ENCODE measurements at places on chromosomes 1 and 21.

DNA sequence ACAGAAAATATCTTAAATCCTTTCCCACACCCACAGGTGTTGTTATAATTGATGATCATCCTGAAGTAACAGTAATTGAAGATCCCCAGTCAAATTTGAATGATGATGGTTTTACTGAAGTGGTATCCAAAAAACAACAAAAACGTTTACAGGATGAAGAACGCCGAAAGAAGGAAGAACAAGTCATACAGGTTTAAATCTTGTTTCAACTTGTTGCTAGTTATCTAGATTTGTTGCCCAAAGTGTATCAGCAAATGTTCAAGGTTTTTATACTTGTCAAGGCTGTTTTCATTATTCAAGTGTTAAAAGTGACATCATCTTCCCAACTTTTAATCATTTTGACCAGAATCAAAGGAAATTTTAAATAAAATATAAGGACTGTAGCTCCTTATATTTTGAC is 64.7 kb downstream of the PRRC2C start:
- no peak for DNase-seq

GRCh38 chr1:55600242-55600641 is 385.1 kb upstream of the USP24 start:
- no peak for DNase-seq

DNA sequence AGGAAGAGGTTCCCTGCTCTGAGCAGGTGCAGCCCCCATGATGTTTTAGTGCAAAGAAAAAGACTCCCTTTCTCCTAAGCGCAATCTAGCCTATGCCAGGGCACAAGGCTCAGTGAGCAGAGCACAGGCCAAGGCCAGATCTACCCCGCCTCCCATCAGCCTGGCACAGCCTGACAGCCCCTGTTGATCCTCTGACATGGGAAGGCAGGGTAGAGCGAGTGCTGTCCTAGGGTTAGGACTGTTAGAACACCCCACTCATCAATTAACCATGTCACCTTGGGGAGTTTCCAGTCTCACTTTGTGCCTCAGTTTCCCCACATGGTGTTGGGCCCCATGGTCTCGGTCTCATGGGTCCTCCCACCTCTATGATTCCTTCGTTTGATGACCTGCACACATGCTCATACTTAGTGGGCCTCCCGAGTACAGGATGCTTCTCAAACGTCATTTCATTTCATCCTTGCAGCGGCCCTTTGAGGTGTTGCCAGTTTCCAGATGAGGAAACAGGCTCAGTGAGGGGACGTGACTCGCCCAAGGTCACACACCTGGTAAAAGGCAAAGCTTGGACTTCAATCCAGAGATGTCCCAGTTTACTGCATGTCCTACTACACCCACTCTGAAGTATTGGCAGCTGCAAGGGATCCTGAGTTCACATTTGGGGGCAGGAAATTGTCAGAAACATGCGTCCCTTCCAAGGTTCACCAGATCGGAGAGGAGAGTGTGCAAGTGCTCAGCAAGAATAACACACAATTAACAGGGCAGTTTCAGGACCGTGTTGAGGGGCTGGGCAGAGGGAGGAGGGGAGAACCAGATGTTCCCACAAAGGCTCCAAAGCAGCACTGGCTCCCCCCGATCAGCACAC is 213.3 kb downstream of the TRABD2B start:
- DNase-seq: no peak

- no peak for DNase-seq
Measured at GRCh38 chr1:10736634-10737586, 59.5 kb downstream of the CASZ1 start.

- no peak for DNase-seq
Measured at GRCh38 chr1:84156210-84156621, 12.1 kb downstream of the PRKACB start.

Data from activated B cell treated with CpG ODN at 0.5 μM for 24 hours (primary cell).